Immature natural killer cell (primary cell): ENCODE measurements at places on chromosomes 6 and 20.

- no peak for DNase-seq
These were observed 222.8 kb upstream of the CITED2 start for GRCh38 chr6:139597087-139597763.

DNA sequence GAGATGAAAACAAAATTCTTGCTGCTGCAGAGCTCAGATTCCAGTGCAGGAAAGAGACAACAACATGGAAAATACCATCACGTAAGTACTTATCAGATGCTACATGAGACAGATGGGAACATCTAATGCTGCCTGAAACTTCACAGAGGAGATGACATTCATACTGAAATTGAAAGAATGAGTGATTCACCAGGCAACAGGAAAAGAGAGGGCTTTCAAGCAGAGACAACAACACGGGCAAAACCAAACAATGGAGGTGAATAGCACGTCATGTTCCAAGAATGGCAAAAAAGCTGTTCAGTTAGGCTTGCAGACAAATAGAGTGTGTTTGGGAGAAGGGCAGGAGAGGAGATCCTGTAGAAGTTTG lies 39.3 kb downstream of the GTF2H5 start:
- DNase-seq, result no peak

GRCh38 chr20:22925613-22925983 lies 109.5 kb upstream of the SSTR4 start:
- DNase-seq, result no peak

GRCh38 chr20:45817376-45818194 lies 5.1 kb downstream of the UBE2C start:
- no peak for DNase-seq

DNA sequence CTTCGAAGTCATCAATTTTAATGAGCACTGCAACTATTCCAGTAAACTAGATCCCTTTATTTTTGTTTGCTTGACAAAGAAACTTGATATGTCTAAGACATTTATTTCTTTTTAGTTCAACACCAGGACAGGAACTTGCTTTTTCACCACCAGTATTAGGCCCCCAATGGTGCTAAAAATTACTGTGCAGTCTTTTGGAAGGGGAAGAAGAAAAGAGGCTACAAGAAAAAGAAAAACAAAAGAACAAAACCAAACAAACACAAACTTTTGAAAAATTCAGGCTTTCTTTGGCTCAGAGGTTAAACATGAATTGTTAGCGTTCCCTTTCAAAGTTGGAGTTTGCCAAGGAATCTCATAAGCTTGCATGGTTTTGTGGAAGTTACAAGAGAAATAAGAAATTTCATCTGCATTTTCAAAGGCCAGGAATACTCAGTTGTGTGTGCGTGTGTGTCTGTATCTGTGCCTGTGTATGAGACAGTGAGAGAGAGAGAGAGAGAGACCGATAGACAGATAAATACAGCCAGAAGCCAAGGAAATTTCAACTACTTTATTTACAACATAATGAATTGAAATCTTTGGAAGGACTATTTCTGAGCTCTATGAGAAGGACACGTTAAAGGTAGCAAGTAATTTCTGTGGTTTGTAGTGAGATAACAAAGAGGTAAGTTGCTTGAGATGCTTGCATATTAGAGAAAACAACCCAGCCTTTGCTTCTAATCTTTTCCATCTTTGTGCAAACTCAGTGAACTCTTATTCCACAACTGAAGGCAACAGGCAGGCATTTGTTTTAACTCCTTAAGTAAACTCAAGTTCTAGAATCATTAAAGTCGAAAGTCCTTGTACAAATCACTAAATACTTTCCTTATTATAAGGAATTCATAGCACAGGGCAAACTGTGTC lies 171.0 kb upstream of the CITED2 start:
- no peak for DNase-seq

DNA sequence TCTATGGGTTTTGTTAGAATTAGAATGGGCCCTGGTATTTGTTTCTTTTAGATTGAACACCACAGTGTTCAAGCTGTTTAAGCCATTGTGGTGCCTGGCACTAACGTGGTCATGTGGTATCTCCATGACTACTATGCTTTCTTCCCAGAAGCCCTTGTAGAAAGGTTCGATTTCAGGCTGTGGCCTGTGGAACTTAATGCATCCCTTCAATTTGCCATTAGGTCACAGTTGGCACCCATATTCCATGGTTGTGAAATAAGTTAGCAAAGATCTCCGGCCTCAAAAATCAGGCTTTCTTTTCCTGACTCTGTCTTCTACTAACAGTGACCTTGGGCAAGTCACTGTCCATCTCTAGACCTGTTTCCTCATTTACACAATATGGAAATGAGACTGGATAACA lies 31.3 kb upstream of the AAR2 start:
- no peak for DNase-seq

GRCh38 chr20:37102571-37102970 lies 6.8 kb upstream of the RBL1 start:
- no peak for DNase-seq

DNA sequence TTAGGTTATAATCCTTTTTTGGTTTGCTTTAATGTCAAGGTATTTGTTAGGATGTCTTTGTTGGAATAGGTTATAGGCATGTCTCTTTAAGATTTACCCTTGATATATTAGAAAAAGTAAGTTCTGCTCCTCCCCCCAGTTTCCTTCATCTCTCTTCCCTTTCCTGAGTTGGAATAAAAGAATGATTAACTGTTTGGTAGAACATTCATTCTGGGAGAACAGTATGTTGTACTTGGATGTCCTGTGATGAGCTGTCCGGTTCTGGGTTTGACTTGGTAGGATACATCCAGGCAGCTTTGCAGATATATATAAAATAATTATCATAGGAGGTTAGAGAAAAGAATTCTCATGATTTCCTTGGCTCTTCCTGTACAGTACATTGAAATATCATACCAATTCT lies 199.6 kb upstream of the RREB1 start:
- no peak for DNase-seq

- no peak for DNase-seq
These were observed 472.5 kb upstream of the BTBD3 start for GRCh38 chr20:11445161-11445560.

- no peak for DNase-seq
These were observed 157.9 kb upstream of the PDE10A start for GRCh38 chr6:165820934-165821333.

DNA sequence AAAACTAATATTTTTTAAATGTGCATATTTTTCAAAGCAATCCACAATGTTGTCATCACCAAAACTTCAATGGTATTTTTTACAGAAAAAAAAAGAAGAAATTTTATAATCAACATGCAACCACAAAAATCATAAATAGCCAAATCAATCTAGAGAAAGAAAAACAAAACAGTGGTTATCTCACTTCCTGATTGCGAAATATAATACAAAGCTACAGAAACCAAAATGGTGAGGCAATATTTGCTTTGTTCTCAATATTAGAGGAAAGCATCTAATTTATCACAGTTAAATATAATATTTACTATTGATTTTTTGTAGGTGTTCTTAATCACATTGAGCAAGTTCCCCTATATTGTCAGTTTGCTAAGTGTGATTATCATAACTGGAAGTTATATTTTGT lies 720.7 kb upstream of the ADGRB3 start:
- DNase-seq, result no peak

DNA sequence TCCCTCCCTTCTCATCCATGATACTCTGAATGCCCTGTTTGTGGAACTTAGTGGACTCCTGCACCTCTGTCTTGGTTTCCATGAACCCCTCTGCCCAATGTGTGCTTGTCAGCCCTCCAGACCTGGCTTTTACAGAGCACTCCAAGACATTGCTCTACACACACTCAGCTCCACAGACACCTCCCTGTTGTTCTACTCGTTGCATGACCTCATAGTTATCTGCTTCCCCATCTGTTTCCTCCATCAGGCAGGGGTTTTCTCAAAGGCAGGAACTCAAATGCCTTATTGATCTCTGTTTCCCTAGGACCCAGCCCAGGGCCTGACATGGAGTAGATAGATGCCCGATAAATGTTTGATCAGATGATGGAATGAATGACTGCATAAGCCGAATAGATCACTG lies 13.3 kb downstream of the PLCG1 start:
- DNase-seq, result no peak

DNA sequence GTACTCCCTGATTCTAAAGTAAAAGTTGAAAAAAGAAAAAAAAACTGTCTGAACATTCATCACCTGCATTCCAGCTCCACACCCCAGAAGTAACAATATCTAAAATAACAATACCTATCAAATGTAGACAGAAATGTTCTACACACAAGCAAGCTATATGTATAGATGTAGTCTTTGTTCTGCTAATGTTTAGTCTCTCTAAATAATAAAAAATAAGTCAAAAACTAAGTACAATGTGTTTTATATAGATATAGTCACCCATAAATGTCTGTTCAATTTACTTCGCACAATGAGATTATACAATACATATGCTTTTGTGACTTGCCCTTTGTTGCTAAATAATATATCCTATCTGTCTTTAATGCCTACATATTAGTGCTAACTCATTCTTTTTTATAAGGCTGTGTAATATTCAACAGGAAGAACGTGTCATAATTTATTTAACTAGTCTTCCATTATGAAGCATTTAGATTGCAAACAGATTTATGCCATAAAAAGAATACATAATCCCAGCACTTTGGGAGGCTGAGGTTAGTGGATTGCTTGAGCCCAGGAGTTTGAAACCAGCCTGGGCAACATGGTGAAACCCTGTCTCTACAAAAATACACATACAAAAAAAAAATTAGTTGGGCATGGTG lies 216.2 kb upstream of the ZNF217 start:
- DNase-seq, result no peak

DNA sequence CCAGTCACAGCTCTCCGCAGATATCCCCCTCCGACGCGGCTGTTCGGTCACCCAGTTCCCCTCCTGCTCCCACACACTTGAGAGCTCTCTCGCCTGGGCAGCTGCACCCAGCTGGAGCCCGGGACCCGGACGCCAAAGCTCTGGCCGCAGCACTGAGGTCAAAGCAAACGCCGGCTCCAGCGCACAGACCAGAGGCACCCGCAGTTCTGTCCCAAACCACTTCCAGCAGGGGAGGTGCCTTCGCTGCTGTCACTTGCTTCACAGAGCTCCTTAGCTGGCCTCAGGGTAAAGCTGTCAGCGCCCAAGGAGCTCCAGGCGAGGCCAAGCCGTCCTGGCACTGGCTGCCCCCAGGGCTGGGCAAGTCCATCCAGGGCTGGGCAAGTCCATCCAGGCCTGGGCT lies 27.9 kb downstream of the SLC2A4RG start:
- DNase-seq, result no peak

DNA sequence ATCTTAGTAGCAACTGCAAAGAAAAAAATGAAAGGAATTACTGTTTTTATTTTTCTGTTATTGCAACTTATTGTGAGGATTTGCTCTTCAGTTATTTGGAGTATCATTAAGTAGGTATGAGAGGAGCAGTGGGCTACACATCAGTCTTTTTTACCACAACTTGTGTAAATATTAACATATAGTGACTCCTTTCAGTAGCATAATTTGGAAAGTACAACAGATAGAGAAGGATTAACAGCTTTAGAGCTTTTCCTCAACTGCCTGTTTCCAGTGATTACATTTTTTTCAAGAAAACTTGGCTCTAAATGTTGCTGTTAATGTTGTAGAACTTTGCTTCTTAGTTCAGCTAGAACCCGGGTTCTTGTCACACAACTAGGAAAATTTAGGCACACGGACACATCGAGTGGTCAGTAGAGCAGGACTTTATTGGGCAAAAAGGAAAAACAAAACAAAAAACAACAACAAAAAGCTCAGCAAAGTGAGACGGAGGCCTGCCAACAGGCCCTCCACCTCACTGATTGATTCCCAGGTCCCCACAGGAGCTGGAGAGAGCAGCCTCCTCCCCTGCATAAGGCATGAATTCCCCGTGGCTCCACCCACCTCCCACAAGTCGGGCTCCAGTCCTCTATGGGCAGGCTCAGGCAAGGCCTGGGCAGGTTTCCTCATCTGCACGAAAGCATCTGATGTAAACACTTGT lies 75.1 kb downstream of the ADGRG6 start:
- no peak for DNase-seq

DNA sequence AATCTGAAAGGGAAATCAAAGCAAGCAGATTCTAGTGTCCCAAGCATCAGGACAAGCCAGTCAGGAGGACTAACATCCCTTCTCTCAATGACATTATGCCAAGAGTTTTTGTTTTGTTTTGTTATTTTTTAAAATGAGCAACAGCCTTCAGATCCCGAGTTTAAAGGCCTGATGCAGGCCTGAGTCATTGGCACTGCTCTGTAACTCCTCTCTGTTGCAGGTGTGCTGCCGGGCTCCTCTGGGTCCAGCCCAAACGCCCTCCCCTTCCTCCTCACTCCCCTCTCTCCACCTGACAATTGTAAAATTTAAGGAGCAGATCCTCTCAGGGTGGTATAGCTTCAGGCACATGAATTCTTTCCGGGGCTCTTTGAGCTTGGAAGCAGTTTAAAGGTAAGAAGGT lies 502.0 kb downstream of the BMP2 start:
- DNase-seq, result no peak

- DNase-seq, result no peak
These were observed 102.2 kb upstream of the EXOC2 start for GRCh38 chr6:795046-795685.

- DNase-seq, result no peak
These were observed 208.0 kb downstream of the GMDS start for GRCh38 chr6:2037237-2037926.

- DNase-seq, result no peak
These were observed 6.1 kb upstream of the NANP start for GRCh38 chr20:25629816-25630499.

GRCh38 chr6:99189823-99190721 lies 159.4 kb downstream of the FAXC start:
- no peak for DNase-seq

- no peak for DNase-seq
These were observed 3.9 kb downstream of the DOK5 start for GRCh38 chr20:54479138-54479906.

DNA sequence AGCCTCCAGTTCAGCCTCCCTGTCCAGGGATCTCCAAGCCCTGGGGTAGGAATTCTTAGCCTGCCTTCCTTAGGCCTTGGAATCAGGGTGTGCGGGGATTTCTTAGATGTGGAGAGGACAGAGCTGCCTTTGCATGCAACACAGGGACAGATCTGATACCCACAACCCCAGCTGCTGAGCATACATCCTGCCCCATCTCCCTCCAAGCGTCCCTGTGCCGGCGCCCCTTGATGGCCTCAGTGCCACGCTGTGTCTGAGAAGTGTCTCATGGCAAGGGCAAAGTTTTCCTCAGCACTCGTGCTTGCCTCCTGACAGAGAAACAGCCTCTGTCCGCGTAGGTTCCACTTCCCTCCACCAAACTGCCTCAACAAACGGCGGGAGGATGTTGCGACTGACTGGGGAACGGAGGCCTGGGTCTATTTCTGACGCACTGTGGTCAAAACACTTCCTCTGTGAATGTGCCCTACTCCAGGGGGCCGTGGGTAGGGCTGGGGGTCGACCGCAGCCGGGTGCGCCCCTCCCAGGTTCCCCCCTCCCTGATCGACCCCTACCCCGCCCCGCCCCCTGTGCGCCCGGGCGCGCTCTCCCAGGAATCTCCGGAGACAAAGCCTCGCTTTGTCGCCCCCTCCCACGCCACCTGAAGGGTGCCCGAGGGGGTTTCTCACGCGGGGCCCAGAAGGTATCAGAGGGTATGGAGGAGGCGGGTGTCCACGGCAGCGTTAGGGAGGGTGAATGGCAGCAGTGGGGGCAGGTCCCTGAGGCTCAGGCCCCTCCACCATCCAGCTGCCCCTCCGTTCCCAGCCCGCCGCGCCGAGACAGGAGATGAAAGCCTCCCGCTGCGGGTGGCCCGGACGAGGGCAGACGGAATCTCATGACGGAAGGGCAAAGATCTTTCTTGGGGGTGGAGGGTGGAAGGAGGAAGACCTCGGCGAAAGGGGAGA lies 806 bp downstream of the MICAL1 start:
- DNase-seq, result peak; percentile 90
